ENCODE measurements at places on chromosomes 11 and 22.
A peak's percentile ranks its signal among the peaks of the same experiment; 100 is the strongest.

DNA sequence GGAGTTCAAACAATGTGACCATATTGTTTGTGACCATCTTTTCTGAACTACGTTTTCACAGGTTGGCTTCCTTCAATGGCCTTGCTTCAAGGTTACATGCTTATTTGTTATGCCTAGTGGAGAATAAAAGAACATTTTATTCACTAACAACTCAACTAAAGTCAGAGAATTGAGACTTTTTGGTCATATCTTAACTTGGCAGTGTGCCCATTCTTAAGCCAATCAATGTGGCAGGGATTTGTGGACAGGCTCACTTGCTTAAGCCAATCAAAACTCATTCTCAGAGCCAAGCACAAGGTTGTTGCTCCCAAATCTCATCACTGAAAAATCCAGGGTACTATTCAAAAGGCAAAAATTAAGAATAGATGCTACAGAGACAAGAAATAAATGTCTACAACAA lies 455.8 kb upstream of the FAT3 start:
- DNase-seq: no peak

- no peak for DNase-seq
These were observed 75.1 kb downstream of the LARGE2 start for GRCh38 chr11:45997599-45997998.

GRCh38 chr11:87394924-87395323 lies 357.2 kb downstream of the TMEM135 start:
- DNase-seq: no peak

- DNase-seq: no peak
These were observed 304.2 kb downstream of the INSC start for GRCh38 chr11:15418921-15419320.

DNA sequence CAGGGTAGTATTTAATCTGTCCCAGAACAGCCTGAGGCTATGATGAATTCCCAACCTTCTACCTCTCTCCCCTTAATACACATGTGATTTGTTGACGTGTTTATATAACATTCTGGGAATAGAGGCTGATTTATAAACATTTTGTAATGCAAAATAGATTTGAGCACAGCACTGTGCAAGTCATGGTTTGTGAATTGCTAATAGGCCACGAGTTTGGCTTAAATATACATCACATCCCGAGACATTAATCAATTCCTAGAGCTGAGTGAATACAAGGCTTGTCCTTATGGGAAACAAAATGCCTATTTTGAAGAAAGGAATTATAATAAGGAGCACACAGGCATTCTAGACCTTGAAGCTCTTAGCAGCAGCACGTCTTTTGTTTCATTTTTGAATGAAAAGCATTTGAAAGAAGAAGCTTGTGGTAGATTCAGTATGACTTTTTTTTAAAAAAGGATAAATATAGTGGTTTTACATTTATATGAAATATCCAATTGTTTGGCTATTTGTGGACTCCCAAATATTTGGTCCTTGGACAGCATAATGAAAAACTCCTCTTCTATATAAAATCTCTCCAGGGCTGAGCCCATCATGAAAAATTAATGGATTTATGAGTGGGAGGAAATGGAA lies 116.4 kb downstream of the SLC17A6 start:
- no peak for DNase-seq

- no peak for DNase-seq
These were observed 2.0 kb downstream of the BACE1 start for GRCh38 chr11:117313828-117314768.

DNA sequence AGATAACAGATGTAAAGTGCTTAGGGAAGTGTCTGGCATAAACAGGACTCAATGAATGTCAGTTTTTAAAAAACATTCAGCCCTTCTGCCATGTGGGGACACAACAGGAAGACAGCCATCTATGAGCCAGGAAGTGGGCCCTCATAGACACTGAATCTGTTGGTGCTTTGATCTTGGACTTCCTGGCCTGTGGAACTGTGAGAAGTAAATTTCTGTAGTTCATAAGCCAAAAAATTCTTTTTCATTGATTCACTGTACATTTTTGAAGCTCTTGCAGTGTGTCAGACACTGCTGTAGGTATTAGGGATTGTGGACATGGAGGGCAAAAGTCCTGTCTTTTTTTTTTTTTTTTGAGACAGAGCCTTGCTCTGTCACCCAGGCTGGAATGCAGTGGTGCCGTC lies 188.6 kb downstream of the HIPK3 start:
- peak; percentile 65 for DNase-seq

GRCh38 chr11:60204922-60205321 lies 22.0 kb upstream of the MS4A6A start:
- DNase-seq: no peak

GRCh38 chr11:115528225-115528624 lies 24.0 kb upstream of the CADM1 start:
- DNase-seq: no peak

- DNase-seq: no peak
These were observed 28.2 kb downstream of the TPBGL start for GRCh38 chr11:75268626-75269366.

DNA sequence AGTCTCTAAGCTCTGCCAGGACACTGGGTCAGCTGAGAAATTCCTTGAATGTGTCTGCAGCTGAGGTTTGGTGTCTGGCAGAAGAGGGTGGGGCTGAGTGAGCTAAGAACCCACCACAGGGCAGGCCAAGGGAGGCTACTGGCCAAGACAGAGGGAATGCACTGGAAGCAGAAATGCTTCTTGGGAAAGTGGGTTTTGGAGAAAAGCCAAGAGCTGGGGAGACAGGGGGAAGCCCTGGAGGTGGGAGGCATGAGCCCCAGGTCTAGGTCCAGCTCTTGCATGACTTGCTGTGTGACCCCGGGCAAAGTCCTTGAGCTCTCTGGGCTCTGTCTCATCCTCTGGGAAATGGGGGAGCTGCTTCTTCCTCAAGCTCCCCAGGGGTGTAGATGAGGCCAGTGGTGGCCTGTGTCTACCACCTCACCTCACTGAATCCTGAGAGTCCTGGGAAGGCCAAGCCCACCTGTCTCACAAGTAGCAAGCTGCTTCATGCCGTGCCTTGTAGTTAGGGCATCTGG lies 2.3 kb downstream of the MMP11 start:
- DNase-seq: peak; percentile 54

DNA sequence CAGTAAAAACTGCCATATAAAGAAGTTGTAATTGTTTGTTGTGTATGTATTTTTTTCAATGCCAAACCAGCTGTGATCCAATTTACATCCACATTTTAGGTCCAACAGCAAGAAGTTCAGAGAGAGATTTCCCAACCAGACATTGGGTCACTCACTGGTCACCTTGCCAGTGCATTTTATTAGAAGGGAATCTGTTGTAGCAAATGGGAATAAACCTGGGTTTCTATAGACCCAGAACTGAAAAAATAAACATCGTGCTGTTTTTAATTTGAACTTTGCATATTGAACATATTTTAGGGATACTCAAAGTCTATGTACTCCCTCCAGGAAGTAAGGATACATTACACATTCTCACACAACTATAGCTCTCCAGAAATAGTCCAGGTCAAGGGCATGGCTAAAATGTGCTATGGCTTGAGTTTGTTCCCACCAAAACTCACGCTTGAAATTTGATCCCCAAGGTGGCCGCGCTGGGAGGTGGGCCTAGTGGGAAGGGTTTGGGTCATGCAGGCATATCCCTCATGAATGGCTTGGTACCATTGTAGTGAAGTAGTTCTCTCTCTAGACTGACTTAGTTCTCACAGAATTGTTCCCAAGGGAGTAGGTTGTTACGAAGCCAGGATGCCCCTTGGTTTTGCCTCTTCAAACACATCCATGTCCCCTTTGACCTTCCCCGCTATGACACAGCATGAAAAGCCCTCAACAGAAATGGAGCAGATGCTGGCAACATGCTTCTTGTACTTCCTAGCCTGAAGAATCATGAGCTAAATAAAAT lies 90.9 kb downstream of the RRAS2 start:
- DNase-seq: no peak

DNA sequence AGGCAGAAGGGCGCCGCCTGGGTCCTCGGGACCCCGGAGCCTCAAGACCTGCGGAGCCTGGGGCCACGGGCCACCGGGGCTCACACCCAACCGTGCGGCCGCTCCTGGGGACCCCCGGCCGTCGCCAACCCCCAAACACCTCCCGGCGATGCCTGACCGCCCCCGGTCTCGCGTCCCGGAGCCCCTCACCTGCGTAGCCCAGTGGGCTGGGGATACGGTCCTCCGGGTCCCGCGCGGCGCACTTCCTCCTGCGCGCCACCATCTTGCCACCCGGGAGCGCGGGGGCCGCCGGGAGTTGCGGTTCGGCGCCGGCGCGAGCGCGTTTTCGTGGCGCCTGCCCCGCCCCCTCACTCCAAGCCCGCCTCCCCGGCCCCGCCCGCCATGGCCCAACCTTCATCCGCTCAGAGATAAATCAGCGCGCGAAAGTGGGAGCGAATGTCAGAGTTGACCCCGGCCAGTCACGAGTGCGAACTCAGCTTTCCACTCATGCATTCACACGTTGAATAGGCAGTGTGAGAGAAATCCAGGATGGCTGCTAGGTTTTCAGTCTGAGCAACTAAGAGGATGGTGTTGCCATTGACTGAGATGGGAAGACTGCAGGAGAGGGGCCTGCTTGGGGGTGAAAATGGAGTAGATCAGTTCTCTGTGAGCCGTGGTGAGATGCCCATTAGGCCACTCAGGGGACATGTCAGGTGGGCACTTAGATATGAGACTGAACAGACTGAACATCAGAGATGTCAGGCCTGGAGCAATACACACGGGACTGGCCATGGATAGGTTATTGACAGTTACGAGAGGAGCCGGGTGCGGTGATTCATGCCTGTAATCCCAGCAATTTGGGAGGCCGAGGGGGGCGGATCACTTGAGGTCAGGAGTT lies at the start of gene RRP7A:
Gene RRP7A (minus strand): TSS at position 272 of the 877 bp plus-strand sequence. CDS start 10 bp downstream, at position 262.
- DNase-seq: peak; percentile 76

- no peak for DNase-seq
These were observed 285.1 kb downstream of the TBC1D22A start for GRCh38 chr22:47047321-47048122.

DNA sequence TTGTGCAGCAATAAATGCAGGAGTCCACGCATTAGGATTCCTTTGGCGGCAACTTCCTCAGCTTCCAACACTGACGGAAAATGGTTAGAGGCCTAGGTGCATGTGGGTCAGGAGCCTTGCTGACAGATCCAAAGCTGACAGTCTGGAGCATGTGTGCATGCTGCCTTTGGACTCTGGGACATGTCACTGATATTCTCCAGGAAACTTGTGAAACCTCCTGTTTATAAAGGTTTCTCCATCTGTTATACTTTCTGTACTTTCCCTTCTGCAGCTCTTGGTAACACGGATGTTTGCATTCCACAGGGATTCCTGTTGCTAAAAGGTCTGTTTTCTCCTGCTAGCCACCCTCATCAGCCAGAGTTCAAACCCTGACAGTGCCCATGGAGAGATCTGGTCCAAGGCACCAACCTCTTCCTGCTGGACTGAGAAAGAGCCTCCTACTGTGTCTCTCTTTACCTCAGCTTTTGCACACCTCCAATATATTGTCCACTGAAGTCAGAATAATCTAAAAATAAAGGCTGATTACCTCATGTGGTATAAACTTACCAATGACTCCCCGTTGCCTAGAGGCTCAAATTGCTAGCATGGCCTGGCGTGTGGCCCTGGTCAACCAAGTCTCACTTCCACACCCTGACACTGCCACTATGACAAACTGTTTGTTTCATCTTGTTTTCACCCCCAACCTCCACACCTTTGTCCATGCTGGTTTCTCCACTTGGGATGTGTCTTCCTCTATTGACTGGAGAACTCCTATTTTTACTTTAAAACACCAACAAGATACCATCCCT lies 31.1 kb upstream of the LYVE1 start:
- DNase-seq: peak; percentile 79

- DNase-seq: no peak
These were observed 6.2 kb downstream of the LARGE2 start for GRCh38 chr11:45928535-45929215.

- no peak for DNase-seq
These were observed 1014.1 kb upstream of the RAG2 start for GRCh38 chr11:37612146-37612545.

GRCh38 chr11:75069473-75069872 lies 27.2 kb downstream of the OR2AT4 start:
- no peak for DNase-seq

DNA sequence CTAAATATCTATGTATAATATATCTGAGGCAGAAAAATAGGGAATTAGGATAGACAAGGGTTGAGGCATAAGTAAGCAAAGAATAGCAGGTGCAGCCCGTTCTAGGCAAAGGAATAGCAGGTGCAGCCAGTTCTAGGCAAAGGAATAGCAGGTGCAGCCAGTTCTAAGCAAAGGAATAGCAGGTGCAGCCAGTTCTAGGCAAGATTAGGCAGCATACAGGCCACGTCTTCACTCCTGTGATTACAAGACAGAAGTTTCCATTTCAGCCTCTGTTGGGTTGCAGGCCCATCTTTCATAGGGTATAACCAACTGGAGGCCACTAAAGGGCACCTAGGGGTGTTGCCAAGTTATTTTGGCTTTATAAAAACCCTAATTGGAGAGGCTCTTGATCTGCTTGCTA lies 28.8 kb upstream of the CHORDC1 start:
- no peak for DNase-seq

GRCh38 chr11:727859-728748 lies 19.2 kb upstream of the TALDO1 start:
- DNase-seq: peak; percentile 65

DNA sequence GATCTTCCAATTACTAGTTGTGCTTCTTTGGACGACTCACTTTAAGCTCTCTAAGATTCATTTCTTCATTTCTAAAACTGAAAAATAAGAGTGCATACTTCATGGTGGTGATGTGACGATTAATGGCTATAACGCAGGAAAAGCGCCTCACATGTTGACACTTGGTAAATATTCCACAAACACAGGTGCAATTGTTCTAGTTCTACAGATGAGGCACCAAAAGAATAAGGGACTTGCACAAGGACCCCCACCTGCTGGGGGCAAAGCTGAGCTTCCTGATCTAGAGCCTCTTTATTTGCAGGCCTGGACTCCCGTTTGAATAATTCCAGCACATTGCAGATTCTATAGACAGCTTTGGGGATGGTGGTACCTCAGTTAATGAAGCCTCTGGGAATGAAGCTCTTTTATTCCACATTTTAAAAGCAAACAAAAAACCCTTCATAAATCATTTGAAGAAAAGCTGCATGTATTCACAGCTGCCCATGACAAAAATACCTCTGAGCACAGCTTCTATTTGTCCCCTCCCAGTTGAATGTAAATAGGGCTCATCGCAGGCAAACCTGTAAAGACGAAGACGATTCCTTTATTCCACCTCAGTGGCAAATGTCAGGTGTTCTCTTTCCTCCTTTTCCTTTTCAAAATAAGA lies 14.9 kb upstream of the CADM1 start:
- no peak for DNase-seq

- DNase-seq: no peak
These were observed 596.0 kb downstream of the INSC start for GRCh38 chr11:15710580-15711275.

DNA sequence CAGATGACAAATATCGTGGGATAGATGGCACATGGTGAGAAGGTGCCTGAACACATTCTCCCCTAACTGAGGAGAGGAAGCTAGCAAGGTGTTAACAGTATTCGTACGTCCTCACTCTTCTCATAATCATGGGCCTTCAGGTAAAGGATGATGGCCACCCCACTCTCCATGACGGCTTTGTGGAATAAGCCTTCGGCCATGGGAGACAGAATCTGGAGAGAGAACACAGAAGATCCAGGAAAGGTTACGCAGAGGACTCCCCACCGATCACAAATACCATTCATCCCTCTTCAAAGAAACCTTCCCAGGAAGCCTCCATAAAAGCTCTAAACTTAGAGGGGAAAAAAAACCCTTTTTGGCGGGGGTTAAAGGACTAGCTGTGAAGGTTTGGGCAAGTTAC lies 189.9 kb downstream of the BCR start:
- no peak for DNase-seq

- DNase-seq: no peak
These were observed 121.7 kb upstream of the CHORDC1 start for GRCh38 chr11:90344546-90344945.

- DNase-seq: no peak
These were observed 11.9 kb downstream of the FAM83F start for GRCh38 chr22:40006641-40007040.
